Calu3 (cell line): ENCODE measurements at places on chromosomes 12 and 14. TPM values are rescaled to one million over a fixed set of nuclear protein-coding genes. Genes with fewer than 3 reads are reported as not detected.

TCTN1 gene
- 41.0 and 41.8 TPM in 2 replicates for total RNA-seq

BLTP3B gene
- 15.8 and 19.1 TPM in 2 replicates for total RNA-seq

XPOT gene
- 125 and 140 TPM in 2 replicates for total RNA-seq

KCNC2 gene
- total RNA-seq: not detected in 2 replicates

FUT8 gene
- total RNA-seq: 85.7 and 129 TPM in 2 replicates

MYF5 gene
- total RNA-seq: not detected in 2 replicates

TAS2R8 gene
- not detected in 2 replicates for total RNA-seq

GPR137C gene
- total RNA-seq: 2.0 and 2.3 TPM in 2 replicates

KRT82 gene
- not detected in 2 replicates for total RNA-seq

HOXC6 gene
- 0.71 and 1.2 TPM in 2 replicates for total RNA-seq

NGB gene
- total RNA-seq: not detected in 2 replicates

EIF2S3B gene
- total RNA-seq: 4.8 and 5.7 TPM in 2 replicates

STON2 gene
- total RNA-seq: 28.2 and 39.3 TPM in 2 replicates

PSMA3 gene
- total RNA-seq: 222 and 260 TPM in 2 replicates

TEDC1 gene
- total RNA-seq: 33.7 and 36.8 TPM in 2 replicates

RAD51AP1 gene
- 38.0 and 42.8 TPM in 2 replicates for total RNA-seq

CFAP54 gene
- 0.35 and 1.2 TPM in 2 replicates for total RNA-seq

NTN4 gene
- total RNA-seq: 68.4 and 76.5 TPM in 2 replicates

OVCH1 gene
- total RNA-seq: not detected in 2 replicates

MIP gene
- not detected in 2 replicates for total RNA-seq

PABPN1 gene
- total RNA-seq: 173 and 181 TPM in 2 replicates

LPAR5 gene
- total RNA-seq: 2.5 and 3.2 TPM in 2 replicates
